ENCODE measurements at places on chromosomes 4 and X. TPM values are rescaled to one million over a fixed set of nuclear protein-coding genes. Genes with fewer than 3 reads are reported as not detected.
A peak's percentile ranks its signal among the peaks of the same experiment; 100 is the strongest.

DNA sequence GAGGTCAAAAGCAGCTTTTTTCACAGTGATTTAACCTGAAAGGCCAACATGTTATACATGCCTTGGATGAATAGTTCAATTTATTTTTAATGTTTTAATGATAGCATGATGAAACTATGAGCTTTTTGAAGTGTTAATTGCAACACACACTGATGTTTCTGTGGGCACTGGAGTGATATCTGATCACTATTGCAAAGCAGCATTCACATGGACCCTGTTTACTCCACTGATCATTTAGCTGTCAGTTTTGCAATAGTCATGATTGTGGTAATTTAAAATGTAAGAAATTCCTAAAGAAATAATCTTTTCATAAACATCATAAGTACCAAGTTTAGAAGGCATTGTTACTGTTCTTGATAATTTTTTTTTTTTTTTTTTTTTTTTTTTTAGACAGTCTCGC is 74.1 kb downstream of the ARSJ start:
- no peak for DNase-seq

DNA sequence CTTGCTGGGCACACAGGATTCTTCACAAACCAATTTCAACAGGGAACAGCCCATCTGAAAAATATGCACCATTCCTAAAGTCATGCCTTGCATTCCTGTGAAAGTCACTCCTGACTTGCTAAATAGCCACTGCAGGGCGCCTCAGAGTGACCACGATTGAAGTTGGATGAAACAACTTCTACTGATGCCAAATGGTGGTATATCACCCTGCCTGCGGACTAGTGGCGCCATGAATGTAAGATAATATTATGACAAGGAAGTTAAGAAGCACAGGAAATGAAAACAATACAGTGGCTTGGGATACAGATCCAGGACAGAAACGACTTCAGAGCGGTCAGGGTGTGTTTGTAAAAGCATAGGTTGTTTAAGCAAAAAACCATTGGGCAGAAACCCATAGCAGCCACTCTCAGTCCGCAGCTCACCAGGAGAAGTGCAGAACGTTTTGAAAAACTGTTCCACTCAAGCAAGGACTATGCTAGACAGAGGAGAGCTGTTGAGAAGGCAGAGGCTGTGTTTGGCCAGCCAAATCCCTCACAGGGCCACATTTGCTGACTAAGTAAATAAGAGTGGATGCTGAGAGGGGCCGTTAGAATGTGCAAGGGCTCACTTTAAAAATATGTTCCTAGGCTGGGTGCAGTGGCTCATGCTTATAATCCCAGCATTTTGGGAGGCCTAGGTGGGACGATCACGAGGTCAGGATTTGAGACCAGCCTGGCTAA is 250.4 kb downstream of the PTTG2 start:
- no peak for DNase-seq

- DNase-seq = no peak
These were observed 191.5 kb downstream of the SNCA start for GRCh38 chr4:89645482-89645881.

Gene TRAM1L1
- total RNA-seq = 0.68 TPM

DNA sequence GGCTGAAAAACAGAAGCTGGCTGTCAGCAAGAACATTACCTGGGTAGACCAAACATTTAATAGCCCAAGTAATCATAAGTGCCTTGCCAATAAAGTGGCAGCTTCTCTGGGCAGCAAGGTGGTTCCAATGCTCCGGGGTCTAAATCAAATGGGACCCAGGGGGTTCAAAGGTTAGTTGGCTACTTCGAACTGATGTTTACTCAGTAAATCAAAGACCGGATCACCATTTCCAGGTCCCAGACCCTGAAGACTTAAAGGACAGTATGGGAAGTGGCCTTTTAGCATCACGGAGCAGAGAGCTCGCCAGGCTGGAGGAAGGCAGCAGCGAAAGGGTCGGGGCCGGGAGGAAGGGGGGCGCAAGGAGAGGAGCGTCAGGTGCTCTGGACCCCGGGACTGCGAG is 1.0 kb downstream of the SH3KBP1 start:
- no peak for DNase-seq

DNA sequence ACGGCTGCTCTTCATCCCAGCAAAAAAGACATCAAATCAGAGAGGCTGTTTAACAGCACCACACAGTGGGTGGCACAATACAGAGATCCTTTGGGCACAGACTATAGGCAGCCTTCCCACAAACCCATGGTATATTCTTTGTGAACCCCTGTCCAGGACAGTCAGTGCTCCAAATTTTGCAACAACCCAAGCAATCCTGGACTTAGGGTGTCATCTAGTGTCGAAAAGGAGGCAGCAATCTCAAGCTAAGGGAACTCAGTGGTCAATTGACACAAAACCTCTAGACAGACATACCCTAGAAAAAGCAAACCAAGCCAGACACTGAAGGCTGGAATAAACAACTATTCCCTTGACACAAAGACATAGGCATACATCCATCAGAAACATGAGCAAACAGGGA is 137.4 kb downstream of the BMP15 start:
- no peak for DNase-seq

GRCh38 chr4:77671051-77671450 is 65.4 kb downstream of the CXCL13 start:
- DNase-seq = no peak

- DNase-seq = no peak
These were observed 14.1 kb downstream of the TRPC5 start for GRCh38 chrX:112068430-112068829.

- no peak for DNase-seq
These were observed 122.2 kb downstream of the IL1RAPL1 start for GRCh38 chrX:28709421-28709820.

GRCh38 chrX:275967-276580 is 5.1 kb upstream of the PLCXD1 start:
- DNase-seq = peak; percentile 40

DNA sequence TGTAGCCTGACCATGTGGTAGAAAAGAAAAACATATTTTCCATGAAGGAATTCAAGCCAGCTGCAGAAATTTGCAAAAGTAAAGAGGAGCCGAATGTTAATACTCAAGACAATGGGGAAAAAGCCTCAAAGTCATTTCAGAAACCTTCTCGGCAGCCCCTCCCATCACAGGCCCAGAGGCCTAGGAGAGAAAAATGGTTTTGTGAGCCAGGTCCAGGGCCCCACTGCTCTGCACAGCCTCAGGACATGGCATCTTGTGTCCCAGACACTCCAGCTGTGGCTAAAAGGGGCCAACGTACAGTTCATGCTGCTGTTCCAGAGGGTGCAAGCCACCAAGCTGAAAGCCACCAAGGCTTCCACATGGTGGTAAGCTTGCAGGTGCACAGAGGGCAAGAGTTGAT is 50.9 kb upstream of the BBS12 start:
- DNase-seq = no peak

DNA sequence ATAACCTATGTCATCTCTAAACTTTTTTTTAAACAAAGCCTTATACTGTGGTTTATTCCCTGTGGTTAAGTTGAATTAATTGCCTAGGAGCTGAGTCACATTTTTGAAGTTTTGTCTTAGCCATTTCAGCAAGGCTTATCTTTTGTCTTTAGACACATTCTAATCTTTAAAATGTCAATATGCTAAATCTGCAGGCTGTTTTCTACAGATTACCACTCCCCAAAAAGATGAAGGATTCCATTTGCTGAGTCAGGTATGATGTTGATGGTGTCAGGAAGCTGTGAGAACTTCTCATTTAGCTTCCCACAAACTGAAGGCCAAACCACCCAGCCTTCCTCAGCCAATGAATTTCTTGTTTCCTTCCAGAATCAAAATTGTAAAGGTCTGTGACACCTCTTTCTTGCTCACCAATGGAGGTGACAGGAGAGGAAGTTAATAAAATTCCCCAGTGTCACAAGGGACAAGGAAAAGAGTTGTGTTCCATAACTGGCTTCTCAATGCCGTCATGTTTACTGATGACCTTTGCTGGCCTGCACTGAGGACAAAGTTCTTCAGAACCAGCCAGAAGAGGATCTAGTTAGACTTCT is 3.7 kb upstream of the CXCL6 start:
- DNase-seq = no peak

DNA sequence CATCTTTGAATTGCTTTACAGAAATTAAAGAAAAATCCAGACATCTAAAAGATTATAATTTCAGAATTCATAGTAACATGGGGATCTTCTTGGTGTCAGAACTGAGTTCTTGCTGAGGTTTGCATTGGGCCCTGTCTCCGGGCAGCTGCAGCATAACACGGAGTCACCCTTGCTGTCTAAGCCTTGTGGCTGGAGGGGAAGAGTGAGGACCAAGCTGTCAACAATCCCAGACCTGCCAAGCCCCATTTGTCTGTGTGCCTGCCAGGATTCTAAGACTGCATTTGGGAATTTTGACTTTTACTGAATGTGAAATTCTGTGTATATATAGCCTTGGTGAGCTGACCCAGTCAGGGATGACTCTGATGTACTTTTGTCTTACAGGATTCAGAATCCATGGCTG is 25.2 kb upstream of the NAP1L5 start:
- DNase-seq = no peak

- no peak for DNase-seq
These were observed 104.0 kb downstream of the HDAC8 start for GRCh38 chrX:72468607-72469006.

- DNase-seq = no peak
These were observed 22.3 kb upstream of the RASGEF1B start for GRCh38 chr4:81494031-81494431.

DNA sequence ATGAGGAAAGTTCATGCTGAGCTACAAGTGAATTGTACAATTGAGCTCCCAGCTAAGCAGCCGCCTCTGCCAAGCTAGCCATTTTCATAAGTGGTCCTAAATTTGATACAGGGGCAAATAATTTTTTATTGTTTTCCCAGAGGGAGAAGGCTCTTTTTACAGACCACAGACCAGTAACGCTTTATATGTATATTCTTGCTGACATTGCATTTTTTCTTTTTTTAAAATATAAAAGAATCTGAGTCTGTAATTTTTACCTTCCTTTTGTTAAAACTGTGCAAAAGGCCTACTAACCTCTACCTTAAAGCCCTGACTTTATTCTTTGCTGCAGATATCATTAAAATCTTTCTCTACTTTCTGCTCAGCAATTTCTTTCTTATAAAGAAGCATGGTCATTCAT is 501.2 kb upstream of the INTU start:
- DNase-seq = no peak

DNA sequence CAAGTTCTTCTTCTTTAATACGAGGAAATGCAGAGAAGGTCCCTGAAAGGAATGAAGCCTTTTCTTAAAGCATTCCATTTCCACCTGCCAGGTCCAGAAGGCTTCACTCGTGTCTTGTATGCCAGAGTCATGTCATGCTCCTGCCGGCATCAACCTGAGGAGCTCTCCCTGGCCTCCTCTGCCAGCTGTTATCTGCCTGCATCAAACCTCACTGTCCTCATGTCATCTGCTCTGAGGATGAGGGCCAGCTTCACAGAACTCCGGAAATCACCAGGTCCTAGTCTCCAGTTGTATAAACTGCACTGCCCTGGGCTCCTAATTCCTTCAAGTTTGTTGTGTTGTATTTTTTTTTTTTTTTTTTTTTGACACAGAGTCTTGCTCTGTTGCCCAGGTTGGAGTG is 20.0 kb upstream of the S100G start:
- DNase-seq = no peak

Gene TEX11
- not detected for total RNA-seq

GRCh38 chrX:149629730-149630387 is 1.7 kb downstream of the TMEM185A start:
- no peak for DNase-seq

DNA sequence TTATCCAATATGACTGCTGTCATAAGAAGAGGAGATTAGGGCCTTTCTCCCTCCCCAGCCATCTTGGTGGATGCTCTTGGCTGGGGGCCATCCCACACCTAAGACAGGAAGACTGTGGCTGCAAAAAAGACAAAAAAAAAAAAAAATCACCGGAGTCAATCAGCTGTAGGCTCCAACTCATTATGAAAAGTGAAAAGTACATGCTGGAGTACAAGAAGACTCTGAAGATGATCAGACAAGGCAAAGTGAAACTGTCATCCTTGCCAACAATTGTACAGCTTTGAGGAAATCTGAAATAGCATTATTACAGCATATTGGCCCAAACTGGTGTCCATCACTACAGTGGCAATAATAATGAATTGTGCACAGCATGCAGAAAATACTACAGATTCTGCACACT is 5.2 kb downstream of the EGFL6 start:
- DNase-seq = no peak

GRCh38 chrX:47540754-47541538 is 20.1 kb upstream of the ARAF start:
- peak; percentile 19 for DNase-seq

Gene TMPRSS11F
- 0.28 TPM for total RNA-seq

GRCh38 chrX:116009346-116009745 is 161.2 kb upstream of the AGTR2 start:
- DNase-seq = no peak

Gene RASGEF1B
- total RNA-seq = 24.4 TPM

DNA sequence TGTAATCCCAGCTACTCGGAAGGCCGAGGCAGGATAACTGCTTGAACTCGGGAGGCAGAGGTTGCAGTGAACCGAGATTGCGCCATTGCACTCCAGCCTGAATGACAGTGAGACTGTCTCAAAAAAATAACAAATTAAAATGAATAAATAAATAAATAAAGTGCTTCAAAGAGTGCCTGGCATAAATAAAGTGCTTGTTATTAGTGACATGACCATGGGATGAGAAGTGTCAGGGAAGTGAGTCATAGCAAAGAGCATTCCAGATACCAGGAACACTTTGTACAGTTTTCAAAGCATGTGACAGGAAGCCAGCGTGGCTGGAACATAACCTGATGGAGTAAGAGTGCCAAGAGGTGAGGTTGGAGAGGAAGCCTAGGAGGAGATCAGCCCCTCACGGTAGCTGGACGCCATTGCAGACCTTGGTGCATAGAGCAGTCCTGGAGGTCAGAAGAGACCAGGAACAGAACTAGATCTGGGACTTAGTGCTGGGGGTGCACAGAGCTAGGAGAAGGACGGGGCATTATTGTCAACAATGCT is 6.0 kb upstream of the WDR13 start:
- no peak for DNase-seq

Gene MYOZ2
- 11.0 TPM for total RNA-seq

DNA sequence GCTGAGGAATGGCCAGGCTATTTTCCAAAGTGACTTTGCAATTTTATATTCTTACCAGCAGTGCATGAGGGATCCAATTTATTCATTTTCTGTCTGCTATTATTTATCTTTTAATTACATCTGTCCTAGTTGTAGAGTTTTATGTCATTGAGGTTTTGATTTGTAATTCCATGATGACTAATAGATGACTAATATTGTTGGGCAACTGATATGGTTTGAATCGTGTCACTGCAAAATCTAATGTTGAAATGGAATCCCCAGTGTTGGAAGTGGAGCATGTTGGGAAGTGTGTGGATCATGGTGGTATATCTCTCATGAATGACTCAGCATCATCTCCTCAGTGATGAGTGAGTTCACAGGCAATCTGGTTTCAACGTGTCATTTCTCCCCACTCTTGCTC is 201.5 kb downstream of the TBX22 start:
- no peak for DNase-seq

DNA sequence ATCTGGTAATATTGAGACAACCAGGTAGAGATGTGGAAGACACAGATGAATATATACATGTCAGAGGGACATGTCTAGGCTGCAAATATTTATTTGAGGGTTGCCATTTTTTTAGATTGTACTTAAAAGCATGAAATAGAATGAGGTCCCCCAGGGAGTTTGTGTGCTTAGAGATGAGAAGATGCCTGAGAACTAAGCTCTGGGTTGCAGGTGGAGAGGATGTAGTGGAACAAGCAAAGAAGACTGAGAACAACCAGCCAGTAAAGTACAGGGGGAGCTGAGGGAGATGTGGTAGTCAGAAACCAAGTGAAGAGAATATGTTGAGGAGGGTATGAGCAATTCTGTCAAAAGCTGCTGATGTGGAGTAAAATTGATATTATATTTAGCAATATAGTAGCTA is 95.6 kb upstream of the UNC5C start:
- DNase-seq = no peak
